Coronary artery (tissue), 2 donors: ENCODE measurements at places on chromosomes 11 and 22.
A peak's percentile ranks its signal among the peaks of the same experiment; 100 is the strongest.

DNA sequence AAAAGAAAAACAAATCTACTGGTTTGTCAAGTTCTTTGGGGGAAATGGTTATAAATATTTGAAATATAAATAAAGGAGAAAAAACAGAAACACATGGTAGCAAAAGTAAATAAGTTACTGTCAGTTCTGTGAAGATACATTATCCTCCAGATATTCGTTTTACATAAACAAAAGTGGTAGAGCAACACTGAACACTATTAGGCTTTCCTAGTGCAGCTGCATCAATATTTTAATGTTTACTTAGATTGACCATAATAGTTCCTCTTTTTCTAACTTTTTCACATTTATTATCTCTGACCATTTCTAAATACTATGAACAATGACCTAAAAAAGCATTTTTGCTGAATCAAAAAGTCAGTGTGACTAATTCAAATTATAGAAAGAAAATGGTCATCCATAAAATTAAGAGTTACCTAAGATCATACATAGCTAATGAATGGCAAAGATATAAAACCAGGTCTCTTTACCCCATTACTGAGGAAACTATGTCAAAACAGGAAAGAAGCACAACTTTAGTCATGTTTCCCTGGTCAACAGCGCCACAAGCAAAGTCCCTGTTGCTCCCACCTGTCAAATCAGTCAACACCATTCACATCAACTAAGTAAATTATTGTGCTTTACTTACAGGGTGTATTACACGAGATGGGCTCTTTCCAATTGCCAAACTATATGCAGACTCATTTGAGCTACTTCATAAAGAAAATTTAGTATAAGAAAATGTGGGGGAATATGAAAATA, 38.5 kb downstream of the SBF2 start:
- DNase-seq = no peak

DNA sequence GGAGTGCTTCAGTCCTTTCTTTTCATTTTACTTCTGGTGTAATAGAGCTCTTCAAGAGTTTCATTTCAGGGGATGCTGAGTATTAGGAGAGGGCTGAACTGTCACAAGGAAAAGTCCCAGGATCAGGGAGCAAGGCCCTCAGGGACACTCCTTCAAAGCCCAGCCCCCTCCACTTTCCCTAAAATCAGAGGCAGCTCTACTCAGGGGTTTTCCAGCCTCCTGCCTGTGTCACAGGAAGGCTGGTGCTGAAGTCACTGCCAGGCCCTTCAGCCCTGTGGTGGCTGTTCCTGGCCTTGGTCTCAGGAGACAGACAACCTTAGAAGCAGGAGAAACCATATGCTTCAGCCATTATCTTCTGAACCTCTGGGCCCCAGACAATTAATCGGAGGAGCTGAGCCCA, 36.4 kb upstream of the KIRREL3 start:
- DNase-seq = no peak

DNA sequence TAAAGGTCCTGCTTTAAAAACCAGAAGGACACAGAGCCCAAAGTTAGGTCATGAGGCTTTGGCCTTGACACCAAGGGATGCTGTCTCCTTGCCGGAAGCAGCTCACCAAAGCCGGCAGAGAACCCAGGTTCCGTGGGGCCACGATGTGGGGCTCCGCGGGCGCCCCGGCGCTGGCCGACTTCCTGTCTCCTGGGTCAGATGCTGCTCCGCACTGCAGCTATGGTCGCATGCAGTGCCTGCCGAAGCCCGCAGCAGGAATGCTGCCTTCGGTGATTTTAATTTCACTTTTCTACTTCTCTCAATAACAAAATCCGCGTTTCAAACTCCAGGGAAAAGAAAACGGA, 454 bp upstream of the OTUB1 start:
- DNase-seq = peak; percentile 78

DNA sequence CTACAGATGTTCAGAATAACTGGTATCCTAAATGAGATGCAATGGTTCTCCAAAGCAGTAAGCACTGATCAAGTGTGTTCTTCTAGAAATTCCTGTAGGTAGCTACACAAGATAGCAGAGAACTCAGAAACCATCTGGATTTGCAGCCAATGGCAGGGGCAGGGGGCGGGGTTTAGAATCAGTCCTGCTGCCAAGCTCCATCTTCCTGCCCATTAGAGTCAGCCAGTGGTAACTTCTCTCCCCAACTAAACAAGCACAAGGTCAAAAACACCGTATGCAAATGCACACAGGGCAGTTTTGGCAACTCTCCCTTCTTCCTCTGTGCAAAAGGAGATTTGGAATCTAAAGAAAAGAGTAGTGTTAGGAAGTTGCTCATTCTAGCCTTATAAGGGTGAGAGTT, 237.5 kb upstream of the CCDC90B start:
- DNase-seq = no peak

DNA sequence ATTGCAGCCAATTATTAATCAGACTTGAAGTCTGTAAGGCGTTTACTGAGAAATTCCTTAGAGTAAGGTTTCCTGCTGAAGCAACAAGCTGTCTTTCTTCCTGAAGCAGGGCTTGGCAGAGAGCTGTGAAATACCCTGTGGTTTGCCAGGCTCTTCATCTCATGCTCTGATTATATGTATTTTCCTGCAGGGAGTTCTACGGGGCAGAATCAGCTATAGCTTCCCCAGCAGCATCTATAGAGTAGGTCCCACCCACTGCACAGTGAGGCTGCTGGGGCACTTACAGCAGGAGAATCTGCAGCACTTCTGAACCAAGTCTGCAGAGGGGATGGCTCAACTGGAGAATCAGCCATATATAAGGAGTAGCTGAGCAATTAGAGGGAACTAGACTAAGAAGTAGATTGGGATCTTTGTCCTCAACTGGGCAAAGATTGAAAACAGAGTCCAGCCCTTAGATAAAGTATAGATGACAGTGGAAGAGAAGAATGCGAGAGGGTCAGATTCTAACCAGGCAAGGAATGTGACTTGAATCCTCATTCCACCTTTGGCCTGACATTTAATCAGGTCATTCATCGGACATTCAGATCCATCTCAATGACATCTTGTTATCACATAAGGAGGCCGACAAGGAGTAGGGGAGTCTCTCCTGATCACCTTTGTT, 37.6 kb downstream of the CNTF start:
- no peak for DNase-seq

GRCh38 chr22:31288496-31289240, 3.6 kb downstream of the PIK3IP1 start:
- no peak for DNase-seq

- DNase-seq = no peak
These were observed 17.1 kb downstream of the PCF11 start for GRCh38 chr11:83174008-83174407.

DNA sequence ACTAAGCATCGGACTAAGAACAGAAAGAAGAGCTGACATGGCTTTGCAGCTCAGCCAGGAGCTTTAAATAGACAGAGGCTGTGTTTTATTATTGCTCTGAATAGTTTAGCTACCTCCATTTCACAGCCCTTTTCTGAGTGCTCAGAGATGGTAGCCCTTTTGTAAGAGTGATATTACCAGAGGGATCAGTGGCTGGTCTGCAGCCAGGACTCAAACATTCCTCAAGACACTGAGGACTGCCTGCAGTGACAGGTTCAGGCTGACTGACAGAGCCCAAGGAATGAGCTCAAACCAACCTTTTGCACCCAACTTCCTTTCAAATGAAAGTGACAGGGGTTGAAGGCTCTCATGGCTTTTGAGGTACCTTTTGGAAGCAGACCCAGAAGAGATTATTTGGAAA, 189.0 kb downstream of the DDX10 start:
- DNase-seq = no peak

GRCh38 chr22:42343121-42343454, 72.6 kb upstream of the TCF20 start:
- DNase-seq = no peak

DNA sequence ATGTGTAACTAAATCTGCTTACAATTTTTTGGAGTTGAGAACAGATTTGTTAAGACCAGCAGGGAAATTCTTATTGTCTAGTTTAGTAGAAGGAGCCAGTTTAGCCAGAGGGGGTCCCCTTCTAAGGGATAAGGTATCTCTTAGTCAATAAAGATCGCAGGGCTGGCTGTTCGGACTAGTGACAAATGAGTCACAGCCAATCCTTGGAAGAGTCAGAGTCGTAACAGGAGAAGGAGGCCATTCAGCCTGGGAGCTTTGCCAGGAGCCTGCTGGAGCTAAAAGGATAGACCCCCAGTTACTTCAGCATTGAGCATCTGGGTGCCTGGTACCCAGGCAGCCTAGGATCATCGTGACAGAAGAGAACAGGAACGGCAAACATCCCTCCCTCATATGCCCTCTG, 191.6 kb upstream of the ARHGAP20 start:
- DNase-seq = no peak

- DNase-seq = no peak
These were observed 35.7 kb downstream of the CD44 start for GRCh38 chr11:35174666-35175065.

DNA sequence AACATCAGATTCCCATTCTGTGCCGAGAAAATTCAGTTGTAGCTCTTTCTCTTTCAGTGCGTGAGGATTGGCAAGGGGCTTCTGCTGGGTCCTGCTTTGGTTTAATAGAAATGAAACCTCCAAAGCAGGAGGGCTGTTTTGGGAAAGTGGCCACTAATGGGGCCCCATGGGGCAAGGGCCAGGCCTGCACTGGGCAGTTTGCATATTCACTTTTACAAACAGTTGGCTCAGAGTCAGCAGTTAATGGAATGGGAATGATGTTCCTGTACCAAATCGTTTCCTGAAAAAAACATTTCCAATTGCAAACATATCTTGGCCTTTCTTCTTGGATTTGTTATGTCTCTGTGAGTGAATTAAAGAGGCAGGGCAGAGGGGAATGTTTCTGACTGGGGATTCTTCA, 92.1 kb downstream of the PARVA start:
- no peak for DNase-seq

DNA sequence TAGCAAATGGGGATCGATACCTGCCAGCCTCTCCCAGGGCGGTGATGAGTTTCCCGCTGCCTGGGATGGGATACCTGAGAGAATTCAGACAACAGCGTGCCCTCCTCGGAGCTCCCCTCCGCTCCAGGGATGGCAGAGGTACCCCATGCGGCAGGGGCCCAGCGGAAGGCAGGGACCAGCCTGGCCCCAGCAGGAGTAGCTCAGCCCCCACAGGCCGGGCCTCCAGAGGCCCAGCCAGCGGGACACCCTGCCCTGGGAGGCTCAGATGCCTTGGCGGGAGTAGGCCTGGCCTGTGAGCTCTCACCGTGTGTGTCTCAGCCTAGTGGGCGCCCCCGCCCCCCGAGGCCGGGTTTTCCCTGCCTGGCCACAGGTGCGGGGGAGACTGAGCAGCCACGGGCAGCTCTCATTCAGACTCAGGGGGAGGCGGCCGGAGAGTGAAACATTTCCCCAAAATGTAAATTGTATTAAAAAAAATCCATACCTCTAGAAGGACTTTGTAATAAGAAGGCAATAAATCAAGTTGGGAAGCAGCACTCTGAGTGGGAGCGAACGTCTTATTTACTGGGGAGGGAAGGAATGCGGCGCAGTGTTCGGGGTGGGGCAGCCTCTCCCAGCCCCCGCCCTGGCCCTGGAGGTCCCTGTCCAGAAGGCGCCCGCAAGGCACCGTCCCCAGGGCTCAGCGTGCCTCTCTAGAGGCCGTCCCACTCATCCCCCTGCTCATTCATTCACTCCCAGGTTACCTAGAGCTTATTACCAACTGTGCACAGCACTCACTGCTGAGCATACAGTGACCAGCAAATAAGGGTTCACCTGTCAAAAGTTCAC, 888.0 kb downstream of the BRD1 start:
- DNase-seq = peak; percentile 46

- no peak for DNase-seq
These were observed 25.4 kb downstream of the NEAT1 start for GRCh38 chr11:65448074-65448417.

DNA sequence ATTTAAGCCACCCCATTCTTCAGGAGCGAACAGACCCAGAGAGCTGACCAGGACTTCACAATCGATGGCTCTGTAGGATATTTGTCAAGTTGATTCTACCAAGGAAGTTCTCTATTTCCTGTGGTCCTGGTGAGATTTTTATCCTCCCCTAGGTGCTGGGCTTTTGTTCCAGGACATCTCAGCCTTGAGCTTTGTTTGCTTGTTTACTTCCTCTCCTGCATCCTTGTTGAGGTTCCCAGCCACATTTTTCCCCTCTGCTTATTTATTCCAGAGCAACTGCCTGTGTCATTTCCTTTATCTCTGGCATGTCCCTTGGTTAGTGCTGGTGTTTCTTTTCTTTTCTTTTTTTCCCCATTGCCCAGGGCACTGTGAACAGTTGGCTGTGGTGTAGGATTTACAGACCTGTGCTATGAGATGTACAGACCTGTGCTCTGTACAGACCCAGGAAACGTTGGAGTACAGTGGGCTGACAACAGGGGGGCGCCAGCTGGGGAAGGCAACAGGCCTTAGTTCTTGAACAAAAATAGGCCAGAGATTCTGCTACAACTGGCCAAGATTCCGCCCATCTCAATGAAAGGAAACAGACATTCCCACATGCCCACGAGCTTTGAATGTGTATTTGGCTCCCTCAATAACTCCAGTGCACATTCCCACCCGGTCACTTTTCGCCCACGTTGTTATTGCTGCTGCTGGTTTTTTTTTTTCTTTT, 235.9 kb upstream of the DDI1 start:
- DNase-seq = no peak

GRCh38 chr11:43947003-43947500, 4.6 kb downstream of the C11orf96 start:
- DNase-seq = peak; percentile 89

GRCh38 chr22:29482253-29482652, 2.2 kb downstream of the NEFH start:
- no peak for DNase-seq

DNA sequence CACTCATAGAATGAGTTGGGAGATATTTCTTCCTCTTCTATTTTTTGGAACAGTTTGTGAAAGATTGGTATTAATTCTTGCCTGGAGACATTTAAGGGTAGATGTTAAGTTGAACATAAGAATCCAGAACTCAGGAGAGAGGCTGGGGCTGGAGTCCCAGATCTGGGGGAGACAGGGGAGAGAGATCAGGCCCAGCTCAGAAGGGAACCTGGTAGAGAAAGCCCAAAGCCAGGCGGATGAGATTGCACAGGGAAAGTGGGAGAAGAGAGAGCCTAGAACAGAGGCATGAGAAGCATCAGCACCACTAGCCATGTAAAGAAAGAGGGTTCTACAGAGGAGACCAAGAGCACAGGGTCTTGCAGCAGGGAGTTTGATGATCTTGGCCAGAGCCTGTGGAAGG, 13.0 kb upstream of the GNAZ start:
- no peak for DNase-seq

DNA sequence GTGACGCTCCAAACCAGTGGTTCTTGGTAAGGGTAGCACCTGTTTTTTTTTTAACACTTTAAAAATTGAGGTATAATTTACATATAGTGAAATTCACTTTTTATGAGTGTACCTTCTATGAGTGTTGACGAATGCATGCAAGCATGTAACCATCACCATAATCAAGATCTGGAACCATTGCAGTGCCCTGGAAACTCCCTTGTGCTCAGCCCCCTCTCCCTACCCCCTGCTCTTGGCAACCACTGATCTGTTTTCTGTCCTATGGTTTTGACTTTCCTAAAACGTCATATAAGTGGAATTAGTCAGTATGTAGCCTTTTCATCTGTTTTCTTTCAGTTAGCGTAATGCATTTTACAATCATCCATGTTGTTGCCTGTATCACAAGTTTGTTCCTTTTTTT, 212.2 kb downstream of the GRIK4 start:
- DNase-seq = no peak
